ENCODE measurements at places on chromosomes 5 and 9.

DNA sequence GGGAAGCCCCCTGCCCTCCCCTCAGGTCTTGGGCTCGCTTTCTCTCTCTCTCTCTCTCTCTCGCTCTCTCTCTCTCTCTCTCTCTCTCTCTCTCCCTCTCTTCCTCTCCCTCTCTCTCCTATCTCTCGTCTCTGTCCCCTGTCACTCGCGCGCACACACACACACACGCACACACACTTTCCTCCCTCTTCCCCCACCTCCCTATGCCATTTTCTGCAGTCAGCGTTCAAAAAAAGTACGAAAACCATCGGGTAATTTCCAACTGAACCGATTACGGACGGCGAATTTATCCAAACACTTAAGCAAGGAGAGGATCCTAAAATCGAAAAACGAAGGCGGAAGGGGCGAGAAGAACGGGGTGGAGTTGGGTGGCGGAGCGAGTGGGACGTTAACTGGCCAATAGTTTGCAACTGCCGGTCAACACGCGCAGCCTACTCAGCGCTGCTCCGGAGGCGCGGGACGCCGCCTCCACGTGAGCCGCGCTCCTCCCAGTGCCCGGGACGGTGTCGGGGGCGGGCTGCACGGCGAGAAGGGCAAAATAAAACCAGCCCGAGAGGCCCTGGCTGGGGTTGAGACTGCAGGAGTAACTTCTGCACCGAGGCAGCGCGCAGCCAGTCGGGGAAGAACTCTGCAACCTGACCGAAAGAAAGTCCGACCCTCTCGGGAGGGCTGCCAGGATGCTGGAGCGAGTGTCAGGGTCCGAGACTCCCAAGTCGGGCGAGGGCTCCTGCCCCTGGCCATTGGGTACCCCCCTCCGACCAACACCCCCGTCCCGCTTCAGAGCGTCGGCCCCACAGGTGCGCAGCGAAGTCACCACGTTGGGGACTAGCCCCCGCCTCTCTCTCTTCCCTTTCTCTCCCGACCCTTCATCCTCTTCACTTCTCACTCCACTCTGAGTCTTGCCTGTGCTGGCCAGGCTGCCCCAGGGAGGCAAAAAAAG is 24.9 kb upstream of the ELAVL2 start:
- no peak for DNase-seq

GRCh38 chr9:116692616-116693015 is 5.5 kb downstream of the TRIM32 start:
- DNase-seq: no peak

GRCh38 chr5:89303033-89303480 is 420.1 kb upstream of the MEF2C start:
- no peak for DNase-seq

GRCh38 chr9:129266536-129266935 is 88.5 kb upstream of the IER5L start:
- no peak for DNase-seq

DNA sequence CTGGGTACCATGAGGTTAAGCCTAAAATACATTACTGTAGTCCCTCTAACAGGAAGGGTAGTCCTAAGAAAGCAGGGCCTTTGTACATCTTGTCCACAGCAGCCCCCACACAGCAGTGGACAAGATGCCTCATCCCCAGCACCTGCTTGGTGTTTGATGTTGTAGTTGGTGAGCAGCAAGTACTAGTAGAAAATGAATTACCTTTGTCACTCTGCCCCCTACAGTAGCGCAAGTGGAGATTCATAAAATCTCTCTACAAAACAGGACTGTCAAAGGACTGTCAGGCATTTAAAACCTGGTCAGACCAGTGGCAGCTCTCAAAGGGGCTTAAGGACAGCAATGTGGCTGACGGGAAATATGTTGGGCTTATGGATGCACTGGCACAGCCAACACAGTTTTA is 122.5 kb downstream of the TMEM174 start:
- DNase-seq: no peak

DNA sequence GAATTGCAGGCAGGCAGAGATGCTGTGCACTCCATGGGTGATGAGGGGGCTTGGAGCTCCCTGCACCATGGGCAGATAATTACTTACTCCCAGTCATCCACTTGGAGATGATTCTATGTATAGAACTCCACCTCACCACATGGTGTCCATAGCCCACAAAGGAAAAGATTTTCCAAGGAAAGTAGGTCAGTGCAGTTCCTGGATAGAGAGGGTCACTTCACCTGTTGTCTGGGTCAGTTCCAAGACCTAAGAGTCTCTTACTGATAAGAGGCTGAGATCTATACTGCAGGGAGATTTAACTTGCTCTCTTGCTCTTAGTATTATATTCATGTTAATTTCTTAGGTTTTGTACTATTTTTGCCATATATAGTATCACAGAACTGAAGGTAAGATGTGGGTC is 113.9 kb upstream of the BRINP1 start:
- DNase-seq: no peak

DNA sequence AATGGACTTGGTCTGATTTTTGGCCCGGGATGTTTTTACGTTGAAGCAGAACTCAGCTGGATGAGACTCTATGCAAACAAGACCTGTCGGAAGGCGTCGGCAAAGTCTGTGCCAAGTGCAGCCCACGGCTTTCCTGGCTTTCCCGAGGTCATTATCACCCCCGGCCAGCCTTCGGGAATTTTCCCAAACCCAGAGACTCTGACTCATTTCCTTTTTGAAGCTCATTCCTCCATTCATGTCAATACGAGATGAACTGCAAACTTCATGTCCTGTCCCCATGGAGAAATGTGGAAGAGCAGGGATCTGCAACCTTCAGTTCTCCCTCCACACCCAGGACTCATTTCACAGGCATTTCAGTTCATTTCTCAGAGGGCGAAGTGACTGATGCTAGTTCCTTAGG is 95.3 kb downstream of the IRX2 start:
- DNase-seq: peak; percentile 76

GRCh38 chr9:127967151-127967809 is 13.5 kb downstream of the EEIG1 start:
- no peak for DNase-seq

DNA sequence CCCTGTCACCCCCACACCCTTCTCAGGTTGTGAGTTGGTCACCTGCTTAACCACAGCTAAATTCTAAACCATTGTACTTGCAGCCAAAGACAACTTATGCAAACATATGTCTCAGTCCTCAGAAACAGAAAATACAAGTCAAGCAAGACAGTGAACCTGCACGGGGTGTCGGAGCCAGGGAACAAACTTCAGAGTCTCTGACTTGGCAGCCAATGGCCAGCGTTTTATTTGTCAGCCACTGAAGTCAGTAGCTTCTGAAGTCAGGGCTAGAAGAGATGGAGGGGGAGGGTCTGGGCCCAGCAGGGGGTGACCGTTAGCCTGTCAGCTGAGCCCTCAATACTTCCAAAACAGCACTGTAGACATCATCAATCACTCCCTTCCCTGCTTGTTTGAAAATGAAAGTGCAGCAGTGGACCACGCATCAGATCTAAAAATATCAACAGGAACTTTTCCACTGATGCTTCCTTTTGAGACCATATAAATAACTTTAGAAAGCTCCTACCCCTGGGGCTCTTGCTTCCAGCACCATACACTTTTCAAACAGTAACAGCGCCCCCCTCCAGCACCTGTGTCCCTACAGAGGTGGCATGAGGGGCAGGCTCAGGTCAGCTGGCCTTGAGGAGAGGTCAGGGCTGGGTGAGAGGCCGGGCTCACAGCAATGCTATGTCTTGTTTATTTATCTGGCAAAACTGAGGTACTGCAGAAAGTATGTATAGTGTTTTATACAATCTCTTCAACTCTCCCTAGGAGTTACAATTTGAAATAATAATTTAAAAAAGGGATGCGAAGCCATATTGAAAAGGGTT is 142.5 kb downstream of the ACER2 start:
- no peak for DNase-seq

GRCh38 chr5:65125591-65126541 is 355.9 kb downstream of the ADAMTS6 start:
- peak; percentile 59 for DNase-seq

DNA sequence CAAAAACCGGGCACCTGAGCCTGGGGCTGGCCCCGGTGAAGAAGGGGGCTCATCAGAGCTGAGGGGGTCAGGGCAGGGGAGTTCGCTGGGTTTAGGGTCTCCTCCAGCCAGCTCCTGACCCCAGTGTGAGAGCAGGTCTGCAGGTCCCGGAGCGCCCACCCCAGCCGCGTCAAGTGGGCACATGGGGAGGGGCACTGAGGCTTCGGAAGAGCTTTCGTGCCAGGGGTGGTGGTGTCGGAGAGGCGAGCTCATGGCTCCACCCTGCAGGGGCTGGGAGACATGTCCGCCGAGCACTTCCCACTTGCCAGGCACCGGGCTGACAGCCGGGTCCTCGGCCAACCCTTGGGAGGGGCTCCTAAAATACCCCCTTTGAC is 13.2 kb downstream of the VAV2 start:
- DNase-seq: no peak

DNA sequence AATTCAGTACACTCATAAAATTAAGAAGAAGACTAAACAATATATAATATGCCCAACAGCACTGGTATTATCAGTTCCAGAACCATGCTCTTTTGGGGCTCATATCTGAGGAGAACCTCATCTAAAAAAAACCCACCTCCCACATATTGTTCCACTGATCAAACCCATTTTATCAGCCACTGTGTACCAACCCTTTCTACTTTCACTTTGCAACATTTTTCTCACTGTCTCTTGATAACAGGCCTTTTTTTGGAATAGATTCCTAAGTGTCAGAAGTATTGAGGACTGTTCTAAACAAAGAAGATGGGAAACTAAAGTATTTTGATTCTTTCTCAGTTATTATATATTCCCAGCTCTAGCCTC is 173.2 kb downstream of the GABRB2 start:
- no peak for DNase-seq

- DNase-seq: no peak
Measured at GRCh38 chr5:77337686-77338085, 127.2 kb downstream of the PDE8B start.

- DNase-seq: no peak
Measured at GRCh38 chr9:102309379-102309778, 570.9 kb upstream of the GRIN3A start.

DNA sequence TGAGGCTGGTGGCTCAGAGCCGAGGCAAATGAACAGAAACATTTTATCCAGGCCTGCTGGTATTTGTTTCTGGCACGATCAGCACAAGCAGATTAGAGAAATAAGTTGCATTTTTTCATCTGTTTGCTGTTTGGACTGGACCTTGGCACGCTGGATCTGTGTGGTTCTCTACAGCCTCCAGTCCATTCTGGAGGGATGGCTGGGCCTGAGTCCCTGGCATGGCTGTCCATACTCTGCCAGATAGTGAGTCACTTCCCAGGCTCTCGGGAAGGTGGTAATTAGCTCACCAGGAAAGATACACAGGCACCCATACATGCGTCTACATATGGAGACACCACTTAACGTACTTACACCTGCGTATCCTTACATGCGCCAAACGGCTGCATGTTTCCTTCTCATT is 78.6 kb downstream of the SPRY4 start:
- peak; percentile 85 for DNase-seq

DNA sequence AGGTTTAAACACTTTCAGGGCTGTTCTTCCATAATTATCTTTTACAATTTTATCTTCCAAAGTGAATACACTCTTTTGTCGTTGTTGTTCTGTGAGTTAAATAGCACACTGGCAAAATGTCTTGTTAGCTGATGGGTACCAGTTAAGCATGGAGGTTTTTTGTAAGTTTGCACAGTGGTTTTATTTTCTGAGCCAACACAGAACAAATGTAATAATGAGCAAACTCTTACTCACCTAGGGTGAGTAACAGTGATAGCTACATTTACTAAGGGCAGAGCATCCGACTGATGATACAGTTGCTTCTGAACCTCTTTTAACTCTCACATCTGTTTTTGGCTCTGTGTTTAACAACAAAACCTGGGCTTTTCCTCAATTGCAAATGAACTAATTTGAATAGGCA is 103.2 kb downstream of the CTNND2 start:
- DNase-seq: no peak

GRCh38 chr9:34653151-34654072 is 1.4 kb downstream of the IL11RA start:
- DNase-seq: peak; percentile 74

- DNase-seq: no peak
Measured at GRCh38 chr5:151625285-151625684, 34.2 kb upstream of the FAT2 start.

- no peak for DNase-seq
Measured at GRCh38 chr5:158055111-158055501, 196.2 kb upstream of the CLINT1 start.

- DNase-seq: no peak
Measured at GRCh38 chr5:14607104-14607503, 25.5 kb downstream of the OTULINL start.

DNA sequence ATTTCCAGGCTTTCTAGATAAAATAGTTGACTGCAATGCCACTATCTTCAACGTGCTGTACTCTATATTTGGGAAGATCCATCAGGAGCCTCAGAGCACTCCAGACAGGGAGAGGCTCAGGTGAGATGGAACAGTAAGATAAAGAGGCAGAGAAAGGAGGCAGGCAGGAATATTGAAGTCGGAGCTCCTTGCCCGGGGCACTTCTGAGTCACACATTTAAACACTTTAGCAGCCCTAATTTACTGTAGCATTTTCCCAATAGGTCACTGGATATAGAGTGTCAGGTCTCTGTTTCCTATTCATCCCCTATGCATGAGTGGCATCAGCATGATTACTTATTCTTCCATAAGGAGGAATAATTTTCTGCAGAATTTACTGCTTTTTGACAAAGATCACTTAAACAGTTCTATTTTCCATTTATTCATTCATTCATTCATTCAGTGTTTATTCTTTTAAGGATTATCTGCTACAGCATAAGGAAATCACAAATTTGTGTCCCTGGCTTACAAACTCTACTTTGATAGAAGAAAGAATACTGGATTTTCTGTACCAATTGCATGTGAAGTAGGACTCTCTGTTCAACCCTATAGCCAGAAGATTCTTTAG is 170.7 kb downstream of the MAPKAP1 start:
- peak; percentile 52 for DNase-seq

DNA sequence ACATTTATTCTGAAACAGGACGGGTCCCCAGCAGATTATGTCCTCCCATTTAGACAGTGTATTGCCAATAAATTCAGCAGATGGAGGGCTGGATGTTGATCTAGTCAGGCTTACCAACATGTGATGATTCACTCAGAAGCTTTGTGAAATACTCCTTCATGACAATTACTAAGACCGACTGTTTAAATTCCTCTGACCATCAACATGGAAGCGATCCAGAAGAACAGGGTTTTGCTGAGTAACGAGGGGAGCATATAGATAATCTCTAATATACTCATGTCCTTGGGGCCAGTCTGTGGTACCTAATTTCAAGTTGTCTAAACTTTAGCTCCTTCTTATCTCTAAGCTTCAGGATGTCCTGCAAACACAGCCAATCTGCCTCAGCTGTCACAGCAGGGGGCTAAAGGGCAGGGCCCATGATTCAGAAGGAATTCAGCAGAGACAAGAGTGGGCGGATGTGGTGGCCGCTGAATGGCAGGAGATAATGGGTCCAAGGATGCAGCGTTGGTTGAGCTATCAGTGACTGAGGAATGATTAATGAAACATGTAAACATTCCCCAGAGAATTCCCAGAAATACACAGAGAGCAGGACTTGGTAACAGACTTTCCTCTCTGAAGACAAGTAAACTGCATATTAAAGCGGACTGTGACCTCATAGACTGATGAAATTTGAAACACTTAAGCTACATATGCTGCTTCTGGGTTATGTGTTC is 109.4 kb downstream of the ANKRD55 start:
- peak; percentile 100 for DNase-seq

Data from EH (cell line).